Activated naive CD4-positive, alpha-beta T cell treated with anti-CD3 and anti-CD28 coated beads, Interleukin-2, amount 50 U/mL, for 72 hours (primary cell): ENCODE measurements at places on chromosomes 13 and 19. TPM values are rescaled to one million over a fixed set of nuclear protein-coding genes. Genes with fewer than 3 reads are reported as not detected.

GRCh38 chr19:4534836-4535658 lies at the start of gene PLIN5:
TSS of gene PLIN5 (minus strand) at chr19:4535224. CDS start at chr19:4534074, 1,150 bp downstream.
- peak; percentile 39 for DNase-seq

DNA sequence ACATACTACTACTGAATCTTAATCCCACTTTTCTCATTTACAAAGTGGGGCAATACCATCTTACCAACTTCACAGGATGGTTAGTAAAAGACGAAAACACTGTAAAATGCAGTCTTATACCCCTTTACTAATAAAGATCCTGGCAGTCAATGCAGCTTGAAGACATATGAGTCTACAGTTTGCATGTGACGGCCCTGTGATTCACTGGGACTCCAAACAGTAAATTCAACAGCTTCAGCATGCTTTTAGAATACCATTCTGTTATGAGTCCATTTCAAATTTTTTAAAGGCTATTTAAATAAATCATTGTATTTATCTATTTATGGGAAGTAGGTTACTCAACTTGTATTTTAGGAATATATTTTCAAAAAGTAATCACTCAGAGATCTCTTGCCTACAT lies 629.1 kb downstream of the LIG4 start:
- DNase-seq, result no peak

GRCh38 chr13:60755380-60756163 lies 358.6 kb downstream of the TDRD3 start:
- DNase-seq, result no peak

GRCh38 chr13:95197548-95197947 lies 103.7 kb downstream of the ABCC4 start:
- no peak for DNase-seq

DNA sequence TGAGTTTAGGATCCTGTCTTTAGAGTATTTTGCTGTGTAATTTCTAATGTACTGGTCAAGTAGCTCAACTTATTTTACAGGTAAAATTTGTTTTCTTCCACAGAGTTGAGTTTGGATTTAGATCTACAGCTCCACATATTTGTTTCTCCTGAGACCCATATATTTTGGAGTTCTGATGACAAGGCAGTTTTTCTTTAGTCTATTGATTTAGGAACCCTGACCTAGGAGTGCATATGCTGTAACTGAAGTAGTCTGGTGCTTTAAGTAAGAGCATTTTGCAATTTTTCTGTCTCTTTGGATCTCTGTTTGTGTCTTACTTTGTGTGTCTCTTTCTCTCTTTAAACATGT lies 19.5 kb upstream of the SPRY2 start:
- DNase-seq, result no peak

GRCh38 chr19:46133777-46134241 lies 9.3 kb upstream of the IGFL3 start:
- no peak for DNase-seq

DNA sequence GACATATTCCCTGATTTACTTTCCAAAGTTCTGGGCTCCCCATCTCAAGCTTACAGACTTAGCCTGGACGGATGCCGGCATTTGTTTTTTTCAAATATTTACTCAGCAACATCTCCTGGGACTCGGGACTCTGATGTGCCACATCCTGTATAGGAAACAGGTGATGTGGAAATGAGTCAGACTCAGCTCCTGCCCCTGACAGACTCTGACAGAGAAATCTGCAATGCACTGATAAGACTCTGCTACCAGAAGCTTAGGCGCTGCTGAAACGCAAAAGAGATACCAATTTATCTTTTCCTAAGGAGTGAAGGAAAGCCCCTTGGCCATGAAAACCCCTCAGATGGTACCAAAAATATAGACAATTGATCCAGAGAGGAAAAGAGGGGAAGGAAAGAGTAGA lies 16.2 kb downstream of the LAIR2 start:
- peak; percentile 46 for DNase-seq

DNA sequence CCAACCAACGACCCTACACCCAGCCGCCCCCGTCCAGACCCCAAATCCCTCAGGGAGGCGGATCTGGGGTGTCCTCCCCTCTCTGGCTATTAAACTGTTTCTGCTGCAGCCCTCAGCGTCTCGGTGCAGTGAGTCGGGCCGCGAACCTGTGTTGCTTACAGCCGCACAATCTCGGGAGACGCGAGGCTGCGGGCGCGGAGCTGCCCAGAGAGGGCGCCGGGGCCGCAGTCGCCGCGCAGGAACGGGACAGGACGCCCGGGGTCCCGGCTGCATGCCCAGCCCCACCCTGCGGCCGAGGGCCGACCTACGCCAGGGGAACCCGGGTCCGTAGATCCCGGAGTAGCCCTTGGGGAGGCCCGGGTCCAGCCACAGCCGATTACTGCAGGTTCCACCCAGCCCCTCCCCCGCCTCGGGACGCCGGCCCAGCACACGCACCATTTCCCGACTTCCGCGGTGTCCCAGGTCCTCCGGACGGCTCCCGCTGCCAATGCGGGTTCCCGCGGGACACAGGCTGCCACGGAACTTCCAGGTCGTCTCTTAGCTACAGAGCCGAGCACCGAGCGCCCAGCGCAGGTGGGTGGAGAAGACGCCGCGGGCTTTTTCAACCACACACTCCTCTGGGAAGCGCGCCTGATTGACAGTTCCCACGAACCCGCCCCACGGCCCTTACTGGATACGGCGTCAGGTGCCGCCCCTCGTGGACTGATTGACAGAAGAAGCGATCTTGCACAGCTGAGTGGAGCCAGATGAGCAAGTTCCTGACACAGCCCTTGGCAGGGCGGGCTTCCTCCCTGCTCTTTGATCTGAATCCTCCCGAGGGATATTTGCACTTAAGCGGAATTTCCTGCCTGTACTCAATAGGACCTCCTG lies at the start of gene ZNF799:
ZNF799 (minus strand) TSS at position 639 of the 870 bp plus-strand sequence; CDS start at position 438, 201 bp downstream.
- DNase-seq, result peak; percentile 83

Gene CPAMD8
- total RNA-seq, result 0.19 TPM
